ENCODE measurements at places on chromosomes 7 and 10.

- no peak for DNase-seq
These were observed 19.6 kb downstream of the ANXA11 start for GRCh38 chr10:80185578-80186299.

GRCh38 chr7:359226-359765 is 69.3 kb downstream of the FOXL3 start:
- DNase-seq, result no peak

GRCh38 chr7:28698840-28699239 is 259.3 kb downstream of the TRIL start:
- DNase-seq, result no peak

- no peak for DNase-seq
These were observed 17.9 kb upstream of the DDX21 start for GRCh38 chr10:68938117-68938516.

DNA sequence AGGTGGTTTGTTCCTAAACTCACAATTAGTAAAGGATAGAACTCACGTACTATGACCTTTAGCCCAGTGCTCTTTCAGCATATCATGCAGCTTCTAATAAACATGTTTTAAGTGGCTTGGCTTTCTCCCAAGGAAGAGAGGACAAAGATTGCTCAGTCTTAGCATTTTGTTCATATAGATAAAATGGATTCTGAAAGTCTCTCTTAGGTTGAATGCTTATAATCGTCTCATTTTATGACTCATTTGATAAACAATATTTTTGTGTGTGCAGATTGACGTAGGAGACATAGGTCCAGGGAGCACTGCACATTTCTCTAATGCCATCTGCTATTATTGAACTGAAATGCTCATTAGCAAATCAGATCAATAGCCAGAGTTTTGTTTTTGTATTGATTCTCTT is 44.8 kb downstream of the GNAT3 start:
- no peak for DNase-seq

Measured in fibroblast of skin of left quadriceps (primary cell).